Activated CD8-positive, alpha-beta memory T cell treated with anti-CD3 and anti-CD28 coated beads for 1 hour (primary cell): ENCODE measurements at places on chromosomes 7 and 10.

DNA sequence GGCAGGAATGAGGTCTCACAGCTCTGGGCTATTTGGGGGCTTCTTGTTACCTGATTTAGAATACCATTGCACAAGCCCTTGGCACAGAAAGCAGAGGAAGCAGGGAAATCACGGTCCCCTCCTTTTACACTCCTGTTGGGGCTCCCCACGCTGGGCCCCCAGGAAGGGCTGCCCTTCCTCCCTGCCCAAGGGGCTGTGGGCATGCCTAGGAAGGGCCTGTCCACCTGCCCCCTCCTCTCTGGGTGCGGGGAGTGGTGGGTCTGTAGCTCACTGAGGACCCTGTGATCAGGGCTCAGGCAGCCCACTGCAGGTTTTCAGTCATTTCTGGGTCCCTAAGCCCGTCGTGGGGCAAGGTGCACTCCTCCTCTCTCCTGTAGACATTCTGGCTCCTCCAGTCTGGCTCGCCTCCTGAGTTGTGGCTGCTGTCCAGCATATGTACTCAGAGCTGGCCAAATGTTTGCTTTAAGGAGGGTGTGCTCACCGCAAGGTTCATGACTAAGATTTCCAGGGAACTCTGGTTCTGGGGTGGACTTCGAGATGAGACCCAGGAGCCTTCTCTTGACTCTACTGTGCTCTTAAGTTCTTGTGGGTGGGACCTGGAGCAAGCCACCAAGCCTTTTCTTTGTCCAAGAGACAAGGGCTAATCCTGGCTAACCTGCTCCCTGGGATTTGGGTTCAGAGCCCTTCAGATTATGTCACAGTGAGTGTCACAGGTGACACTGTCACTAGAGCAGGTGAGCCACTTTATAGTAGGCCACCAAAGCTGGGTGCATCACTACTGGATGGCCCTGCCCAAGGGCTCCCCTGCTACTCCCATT is 56.0 kb downstream of the TACR2 start:
- no peak for DNase-seq

DNA sequence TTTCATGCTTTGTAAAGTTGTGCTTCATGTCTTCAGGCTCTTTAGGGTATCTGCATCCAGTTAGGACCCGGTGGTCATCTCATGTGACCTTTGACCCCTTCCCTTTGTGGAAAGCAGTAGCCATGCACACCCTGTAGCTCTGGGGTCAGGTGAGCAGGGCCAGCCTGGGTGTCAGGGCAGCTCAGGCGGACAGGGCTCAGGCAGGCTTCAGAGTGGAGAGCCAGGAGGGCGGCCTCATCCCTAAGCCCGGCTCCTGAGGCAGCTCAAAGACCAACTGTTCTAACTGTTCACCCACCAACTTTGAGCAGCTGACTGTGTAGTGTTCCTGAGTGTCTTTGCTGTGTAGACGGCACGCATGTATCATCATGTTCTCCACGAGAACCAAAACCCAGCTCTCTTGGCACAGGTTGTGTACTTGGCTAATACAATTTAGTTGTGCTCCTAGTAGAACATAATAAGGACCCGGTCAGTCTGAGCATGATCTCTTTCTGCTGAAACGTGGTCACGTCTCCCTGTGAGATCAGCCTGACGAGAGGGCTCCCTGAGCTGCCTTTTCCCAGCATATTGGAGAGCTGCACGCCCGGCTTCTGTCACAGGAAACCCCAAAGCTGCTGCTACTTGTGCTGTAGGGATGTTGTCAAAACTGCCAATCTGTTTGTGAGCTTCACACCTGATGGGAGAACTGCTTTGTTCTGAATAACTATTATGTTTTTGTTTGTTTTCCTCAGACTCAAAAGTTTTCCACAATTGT is 30.0 kb downstream of the EEPD1 start:
- no peak for DNase-seq

GRCh38 chr10:101140084-101140949 is 9.2 kb downstream of the TLX1 start:
- DNase-seq, result no peak

GRCh38 chr7:46173476-46174195 is 252.6 kb upstream of the IGFBP3 start:
- no peak for DNase-seq

DNA sequence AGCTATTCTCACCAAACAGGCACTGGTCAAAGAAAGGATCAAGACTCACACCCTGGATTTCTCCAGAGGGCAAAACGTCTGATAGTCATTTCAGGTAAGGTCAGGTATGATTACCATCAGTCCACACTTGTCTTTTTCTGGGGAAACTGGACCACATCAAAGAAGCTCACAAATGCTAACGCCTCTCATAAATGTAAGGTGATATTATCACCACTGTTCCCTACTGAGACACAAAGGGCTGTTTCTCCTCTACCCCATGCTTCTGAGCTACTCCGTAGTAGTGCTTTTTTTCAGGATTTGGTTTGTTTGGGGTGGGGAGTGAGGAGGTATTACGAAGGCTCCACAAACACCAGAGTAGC is 51.6 kb downstream of the CREB3L2 start:
- DNase-seq, result no peak

- DNase-seq, result no peak
Measured at GRCh38 chr10:17652585-17652984, 8.6 kb downstream of the STAM start.

GRCh38 chr7:38034062-38034908 is 113.8 kb downstream of the EPDR1 start:
- no peak for DNase-seq

DNA sequence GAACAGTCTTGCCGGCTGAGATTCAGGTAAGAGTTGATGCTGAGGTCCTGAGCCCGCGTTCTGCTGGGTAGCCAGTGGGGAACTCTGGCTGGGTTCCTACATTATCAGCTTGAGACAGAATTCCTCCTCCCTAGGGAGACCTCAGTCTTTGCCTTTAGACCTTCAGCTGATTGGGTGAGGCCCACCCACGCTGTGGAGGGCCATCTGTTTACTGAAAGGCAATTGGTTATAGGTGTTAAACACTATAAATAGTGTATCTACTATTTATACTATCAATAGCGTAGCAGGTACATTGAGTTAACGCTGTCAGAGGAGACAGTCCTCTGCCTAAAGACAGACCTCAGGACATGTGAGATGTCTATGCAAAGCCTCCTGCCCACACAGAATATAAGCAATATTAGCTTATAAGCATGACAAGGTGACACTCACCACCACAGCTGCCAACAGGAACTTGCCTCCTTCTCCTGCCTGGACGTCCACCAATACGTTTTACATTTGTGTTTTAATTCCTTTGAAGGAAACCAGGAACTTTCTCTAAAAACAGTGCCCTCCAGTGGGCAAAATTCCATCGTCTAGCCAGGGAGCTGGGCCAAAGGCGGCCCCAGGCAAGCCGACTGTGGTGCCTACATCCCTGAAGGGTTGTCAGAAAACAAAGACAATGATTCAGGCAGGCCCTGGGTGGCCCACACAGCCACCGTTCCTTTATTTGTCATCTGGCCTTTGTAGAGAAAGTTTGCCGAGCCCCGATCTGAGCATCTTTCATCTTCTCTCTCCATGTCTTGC is 58.8 kb downstream of the INSIG1 start:
- no peak for DNase-seq

- no peak for DNase-seq
Measured at GRCh38 chr10:110074758-110075671, 67.2 kb downstream of the ADD3 start.

GRCh38 chr10:22301193-22301592 is 15.0 kb upstream of the COMMD3 start:
- DNase-seq, result no peak

- DNase-seq, result no peak
Measured at GRCh38 chr7:69778138-69778537, 179.9 kb downstream of the AUTS2 start.

GRCh38 chr10:79013406-79013987 is 55.3 kb upstream of the ZMIZ1 start:
- no peak for DNase-seq

GRCh38 chr7:111264111-111264868 is 173.4 kb downstream of the LRRN3 start:
- no peak for DNase-seq

DNA sequence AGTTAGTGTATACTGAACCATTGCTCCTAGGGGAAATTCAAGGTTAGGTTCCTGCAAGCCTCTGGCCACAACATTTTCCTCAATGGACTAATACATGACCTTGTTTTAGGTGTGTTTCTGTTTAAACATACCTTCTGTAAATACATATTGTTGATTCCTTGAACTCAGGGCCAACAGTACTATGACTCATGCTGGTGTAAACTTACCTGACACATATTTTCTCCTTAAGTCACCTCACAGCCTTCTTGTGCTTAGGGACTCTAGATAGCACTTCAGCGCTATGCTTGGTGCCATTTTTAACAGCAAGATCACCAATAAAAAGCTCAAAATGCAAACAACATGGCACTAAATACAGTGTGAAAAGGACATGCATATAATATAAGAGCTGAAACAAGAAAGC is 176.4 kb downstream of the TAX1BP1 start:
- DNase-seq, result no peak

DNA sequence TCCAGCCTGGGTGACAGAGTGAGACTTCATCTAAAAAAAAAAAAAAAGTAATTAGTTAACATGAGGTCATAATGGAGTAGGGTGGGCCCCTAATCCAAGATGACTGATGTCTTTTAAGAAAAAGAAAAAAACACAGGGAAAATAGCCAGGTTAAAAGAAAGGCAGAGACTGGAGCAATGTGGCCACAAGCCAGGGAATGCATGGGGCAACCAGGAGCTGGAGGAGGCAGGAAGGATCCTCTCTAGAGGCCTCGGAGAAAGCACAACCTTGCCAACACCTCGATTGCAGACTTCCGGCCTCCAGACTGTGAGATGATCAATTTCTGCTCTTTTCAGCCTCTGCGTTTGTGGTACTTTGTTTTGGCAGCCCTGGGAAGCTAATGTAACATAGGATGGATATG is 121.5 kb downstream of the ITIH5 start:
- DNase-seq, result no peak
